ENCODE measurements at places on chromosomes 16 and 17.

GRCh38 chr16:19698480-19699465, 19.3 kb downstream of the KNOP1 start:
- no peak for DNase-seq

- no peak for DNase-seq
Measured at GRCh38 chr16:31087971-31088370, 772 bp downstream of the PRSS53 start.

- no peak for DNase-seq
Measured at GRCh38 chr16:22313876-22314470, 16.8 kb downstream of the POLR3E start.

DNA sequence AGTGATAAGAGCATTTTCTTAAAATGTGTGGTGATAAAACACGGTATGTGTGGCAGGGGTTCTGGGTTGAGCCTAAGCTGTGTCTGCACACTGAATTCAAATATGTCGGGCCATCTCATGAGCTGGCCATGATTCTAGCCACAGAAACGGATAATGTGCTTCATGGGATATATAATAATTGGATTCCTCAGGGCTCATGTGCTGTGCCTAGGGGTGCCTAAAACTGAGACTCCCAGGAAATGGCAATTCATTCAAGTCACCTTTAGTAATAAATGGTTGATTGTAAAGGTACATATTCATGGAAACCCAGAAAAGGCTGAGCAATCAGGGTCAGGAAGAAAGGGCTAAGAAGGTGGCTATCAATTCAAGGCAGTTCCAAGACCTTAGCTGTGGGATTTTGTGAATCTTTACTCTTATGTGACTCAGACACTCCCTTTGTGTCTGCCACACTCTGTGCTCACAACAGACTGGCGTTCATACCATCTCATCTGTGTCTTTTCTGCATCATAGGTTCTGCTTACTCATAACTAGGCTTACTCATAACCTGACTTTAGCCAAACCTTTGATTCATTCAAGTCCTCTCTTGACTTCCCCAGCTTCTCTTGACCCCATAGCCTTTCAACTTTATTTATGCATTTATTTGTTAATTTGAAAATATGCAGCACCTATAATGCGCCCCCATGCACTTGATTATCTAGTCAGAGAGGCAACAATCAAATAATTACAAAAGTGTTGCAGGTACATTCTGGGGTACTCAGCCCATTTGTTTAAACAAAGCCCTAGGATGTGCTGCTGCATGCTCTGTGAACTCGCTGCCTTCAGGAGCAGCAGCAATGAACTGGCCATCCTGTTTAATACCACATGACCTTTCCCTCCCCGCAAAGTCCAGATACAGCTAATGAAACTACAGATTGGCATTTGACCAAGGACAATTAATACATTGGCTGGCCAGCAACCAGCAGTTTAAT, 28.4 kb upstream of the MED13 start:
- no peak for DNase-seq

DNA sequence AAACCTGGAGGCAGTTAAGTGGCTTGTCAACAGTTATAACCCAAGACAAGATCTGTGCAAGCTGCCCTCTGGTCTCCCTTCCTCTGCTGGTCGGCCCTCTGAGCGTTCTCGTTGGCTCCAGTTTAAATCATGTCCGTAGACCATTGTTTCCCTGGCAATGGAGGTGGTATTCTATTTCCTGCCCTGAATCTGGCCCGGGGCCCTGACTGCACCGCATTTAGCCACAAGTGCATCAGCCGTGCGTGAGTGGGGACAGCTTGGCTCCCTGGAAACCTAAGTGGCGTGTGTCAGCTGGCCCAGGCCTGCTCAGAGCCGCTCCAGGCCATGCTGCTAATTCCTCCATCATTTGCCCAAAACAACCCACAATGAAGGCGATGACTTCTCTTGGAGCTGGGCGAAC, 15.0 kb upstream of the MYLK3 start:
- no peak for DNase-seq

GRCh38 chr17:39572121-39572520, 35.6 kb downstream of the NEUROD2 start:
- no peak for DNase-seq

DNA sequence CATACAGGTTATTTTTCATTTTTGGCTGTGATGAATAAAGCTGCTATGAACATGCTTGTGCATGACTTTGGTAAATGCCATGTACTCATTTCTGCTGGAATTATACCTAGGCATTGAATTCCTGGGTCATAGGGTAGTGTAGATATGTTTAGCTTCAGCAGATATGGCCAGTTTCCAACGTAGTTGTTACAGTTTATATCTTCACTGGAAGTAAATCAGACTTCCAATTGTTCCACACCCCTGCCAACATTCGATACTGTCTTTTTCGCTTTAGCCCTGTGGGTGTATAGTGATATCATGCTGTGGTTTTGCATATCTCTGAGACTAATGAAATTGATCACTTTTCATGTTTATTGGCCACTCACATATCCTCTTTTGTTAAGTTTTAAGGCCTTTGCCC, 50.4 kb downstream of the ARHGAP27 start:
- DNase-seq = no peak

GRCh38 chr17:61813211-61813610, 50.1 kb downstream of the BRIP1 start:
- DNase-seq = no peak

GRCh38 chr16:82017911-82018568, 6.8 kb upstream of the SDR42E1 start:
- no peak for DNase-seq

DNA sequence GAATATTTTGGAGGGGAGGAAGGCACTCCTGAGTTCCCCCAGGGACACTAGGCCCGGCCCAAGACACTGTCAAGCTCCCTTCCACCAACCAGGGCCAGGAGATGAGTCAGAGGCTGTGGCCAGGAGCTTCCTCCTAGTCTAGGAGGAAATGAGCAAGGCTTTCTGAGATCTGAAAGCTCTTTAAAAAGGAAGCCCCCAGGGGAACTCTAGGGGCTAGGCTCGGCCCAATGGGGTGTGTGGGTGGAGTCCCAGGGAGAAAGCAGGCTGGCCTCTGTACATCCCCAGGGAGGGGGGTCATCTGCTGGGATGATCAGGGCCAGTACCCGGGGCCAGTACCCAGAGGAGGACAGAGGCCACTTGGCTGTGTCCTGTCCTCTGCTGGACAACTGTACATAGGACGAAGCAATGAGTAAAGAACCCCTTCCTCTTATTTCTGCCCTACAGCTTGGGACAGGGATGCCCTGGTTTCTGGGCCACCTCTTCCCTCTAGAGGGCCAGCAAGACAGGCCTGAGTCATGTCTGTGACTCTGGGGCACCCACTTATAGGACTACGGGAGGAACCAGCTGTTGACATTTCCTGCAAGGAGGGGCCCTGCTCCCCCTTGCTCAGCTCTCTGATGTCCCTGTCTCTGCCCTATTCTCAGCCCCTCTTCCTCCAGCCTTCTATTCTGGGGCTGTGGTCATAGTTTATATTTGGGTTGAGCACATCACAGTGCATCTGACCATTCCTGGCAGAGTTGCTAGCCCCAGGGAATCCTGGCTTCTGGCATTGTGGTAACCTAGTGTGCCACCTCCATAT, 2.7 kb downstream of the FHOD1 start:
- DNase-seq = peak; percentile 71

DNA sequence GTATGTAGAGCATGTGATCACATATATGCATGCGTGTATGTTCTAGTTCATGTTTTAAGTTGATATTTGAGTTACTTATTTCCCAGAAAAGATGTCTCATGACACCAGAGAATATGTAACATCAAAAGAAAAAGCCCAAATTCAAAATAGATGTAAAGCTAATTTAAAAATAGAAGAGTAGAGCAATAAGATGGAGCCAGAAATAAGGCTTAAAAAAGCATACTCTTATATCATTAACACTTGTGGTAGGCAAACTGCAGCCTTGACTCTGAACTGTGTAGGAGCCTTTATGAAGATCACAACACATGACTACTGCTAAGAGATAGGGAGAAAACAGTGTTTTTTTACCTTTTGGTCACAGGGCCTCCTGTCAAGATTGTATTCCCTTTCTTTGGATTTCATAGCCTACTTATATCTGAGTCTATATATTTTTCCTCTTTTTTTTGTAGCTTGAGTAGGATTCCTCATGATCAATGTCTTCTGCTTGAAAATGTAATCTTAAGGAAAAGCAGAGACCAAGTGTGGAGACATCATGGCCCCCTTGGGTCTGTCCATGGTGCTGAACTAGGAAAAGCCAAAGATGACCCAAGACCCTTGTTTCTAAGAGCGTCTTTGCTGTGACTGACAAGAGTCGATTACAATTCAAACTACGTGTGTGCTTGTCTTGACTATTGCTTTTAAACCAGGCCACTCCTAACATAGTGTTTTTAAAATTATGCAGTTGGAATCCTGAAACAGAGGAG, 390.4 kb downstream of the SHISA9 start:
- DNase-seq = no peak

DNA sequence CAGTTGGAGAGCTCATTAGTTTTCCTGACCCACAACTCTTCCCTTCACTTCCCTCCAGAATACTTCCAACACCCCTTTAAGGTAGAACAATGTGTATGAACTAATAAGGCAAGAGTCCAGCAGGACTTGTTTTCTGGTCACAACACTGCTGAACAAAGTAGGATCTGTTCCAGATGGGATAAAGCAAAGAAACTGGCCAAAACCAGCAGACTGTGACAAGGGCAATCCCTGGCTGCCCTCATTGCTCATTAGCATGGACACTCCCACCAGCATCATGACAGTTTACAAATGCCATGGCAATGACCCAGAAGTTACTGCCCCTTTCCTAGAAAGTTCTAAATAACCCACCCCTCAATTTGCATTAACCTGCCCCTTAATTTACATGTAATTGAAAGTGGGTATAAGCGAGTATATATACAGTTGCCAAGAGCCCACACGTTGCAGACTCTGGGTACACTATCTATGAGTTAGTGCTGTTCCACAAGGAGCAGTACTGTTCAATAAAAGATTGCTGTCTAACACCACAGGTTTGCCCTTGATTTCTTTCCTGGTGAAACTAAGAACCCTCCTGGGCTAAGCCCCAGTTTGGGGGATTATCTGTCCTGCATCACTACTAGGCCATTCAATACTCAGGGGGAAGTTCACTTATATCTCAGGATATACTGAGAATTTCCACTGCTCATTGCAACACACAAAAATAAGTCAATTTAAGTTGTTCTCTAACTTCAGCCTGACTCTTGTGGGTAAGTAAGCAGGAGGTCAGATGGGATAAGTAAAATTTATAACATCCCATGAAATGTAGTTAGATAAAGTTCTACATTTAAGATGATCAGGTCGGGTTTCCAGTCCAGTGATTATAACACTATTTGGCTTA, 82.3 kb downstream of the SSH2 start:
- no peak for DNase-seq

GRCh38 chr16:59997706-59998105, 1263.6 kb upstream of the GOT2 start:
- no peak for DNase-seq

Data from HS-27A (cell line).